ENCODE measurements at places on chromosomes 5 and 9.

DNA sequence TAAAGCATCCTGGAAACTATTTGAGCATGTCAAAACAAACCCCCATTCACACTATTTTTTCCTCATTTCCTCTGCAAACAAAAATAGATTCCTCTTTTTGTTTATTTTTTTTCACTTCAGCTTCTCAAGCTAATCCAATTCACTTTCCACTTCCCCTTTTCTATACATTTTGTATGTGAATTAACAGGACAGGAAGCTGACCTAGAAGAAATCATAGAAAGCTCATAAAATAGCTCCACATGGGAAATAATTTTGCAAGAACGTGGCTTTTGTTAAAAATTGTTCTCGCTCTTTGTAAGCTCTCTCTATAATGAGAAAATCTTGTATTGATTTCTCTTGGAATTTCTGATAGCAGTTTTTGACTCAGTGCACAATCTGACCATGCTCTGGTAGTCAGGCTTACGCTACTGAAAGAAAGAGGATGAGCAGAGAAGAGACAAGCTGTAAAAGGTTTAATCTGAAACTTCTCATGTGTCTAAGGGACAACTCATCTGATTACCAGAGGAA is 215.8 kb downstream of the ADAMTS12 start:
- no peak for DNase-seq

GRCh38 chr9:4298255-4299004 is 1.4 kb downstream of the GLIS3 start:
- no peak for DNase-seq

- no peak for DNase-seq
Observed at GRCh38 chr9:121929893-121930875, 162.9 kb downstream of the TTLL11 start.

- DNase-seq = no peak
Observed at GRCh38 chr9:19114680-19115270, 12.1 kb upstream of the HAUS6 start.

- DNase-seq = no peak
Observed at GRCh38 chr5:58122157-58122556, 337.7 kb downstream of the PLK2 start.

DNA sequence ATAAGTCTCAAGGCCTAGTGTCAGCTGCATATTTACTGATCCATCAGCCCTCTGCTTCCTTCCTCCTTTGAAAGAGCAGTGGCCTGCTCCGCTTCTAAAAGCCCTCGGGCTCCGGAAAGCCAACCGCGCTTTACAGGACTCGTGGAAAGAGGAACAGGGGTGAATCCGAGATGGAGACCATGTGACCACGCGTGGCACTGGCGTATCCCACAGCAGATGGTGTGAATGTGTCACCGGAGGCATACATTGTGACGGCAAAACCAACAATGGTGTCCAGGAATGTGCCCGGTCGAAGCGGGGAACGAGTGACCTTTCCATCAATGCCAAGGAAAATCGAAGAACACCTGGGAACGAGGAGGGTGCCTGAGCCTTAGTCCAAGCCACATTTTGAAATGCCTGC is 484.6 kb downstream of the SPATA31A7 start:
- no peak for DNase-seq

DNA sequence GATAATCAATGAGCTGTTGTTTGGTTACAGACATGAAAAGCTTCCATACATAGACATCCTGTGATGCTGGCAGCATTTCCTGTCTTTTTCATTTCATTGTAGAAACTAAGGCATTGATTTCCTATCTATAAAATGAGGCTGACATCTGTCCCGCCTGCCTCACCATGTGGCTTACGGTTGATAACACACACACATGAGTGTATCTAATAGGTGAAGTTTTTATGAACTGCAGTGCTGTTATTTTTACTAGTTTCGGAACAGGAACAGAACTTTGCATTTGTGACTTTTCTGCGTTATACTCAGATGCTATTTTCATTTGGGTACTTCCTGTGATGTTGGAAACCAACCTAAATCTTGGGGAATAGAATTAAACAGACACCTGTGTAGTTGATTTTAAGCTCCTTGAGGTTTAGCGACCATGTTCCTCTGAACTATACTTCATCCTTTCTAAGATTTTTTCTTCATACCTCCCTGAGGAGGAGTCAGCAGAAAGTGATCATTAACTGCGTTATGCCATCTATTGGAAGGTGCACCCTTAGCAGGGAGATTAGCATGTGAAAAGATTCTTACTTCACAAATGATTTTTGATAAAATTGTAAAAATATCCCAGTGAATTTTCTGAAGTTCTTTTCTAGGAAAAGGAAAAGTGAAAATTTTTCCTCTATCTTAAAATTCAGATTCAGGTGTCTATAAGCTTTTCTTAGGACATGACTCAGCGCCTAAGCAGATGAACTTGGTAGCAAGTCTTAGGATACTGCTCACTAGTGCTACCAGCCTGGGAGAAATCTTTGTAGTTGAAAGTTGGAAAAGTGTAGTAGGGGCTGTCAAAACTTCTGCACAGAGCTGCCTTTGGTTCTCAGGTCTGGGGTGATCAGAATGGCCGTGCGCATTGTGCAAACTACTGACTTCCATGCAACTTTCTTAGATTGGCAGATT is 134.5 kb downstream of the TRIO start:
- DNase-seq = no peak

- no peak for DNase-seq
Observed at GRCh38 chr9:94507531-94508258, 47.2 kb upstream of the PCAT7 start.

- no peak for DNase-seq
Observed at GRCh38 chr5:3489239-3489843, 106.3 kb upstream of the IRX1 start.

GRCh38 chr5:37437711-37438110 is 58.6 kb downstream of the WDR70 start:
- DNase-seq = no peak

DNA sequence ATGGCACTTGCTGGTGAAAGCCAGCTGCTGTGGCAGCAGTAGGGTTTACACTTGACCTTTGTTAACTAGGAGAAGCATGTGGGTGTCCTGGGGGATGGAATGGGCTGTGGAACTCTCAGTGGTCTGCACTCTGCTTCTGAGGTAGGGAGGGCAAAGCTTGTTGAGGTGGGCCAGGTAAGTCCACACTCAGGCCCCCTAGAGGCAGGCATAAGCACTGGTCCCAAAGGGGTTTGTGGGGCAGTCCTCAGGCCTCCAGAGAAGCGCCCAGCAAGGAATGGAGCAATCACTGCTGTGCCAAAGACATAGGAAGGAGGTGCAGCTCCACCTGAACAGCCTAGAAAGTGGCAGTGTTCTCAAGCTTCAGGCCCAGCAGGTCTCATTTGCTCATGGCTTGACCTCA is 34.7 kb downstream of the INSL4 start:
- DNase-seq = no peak

DNA sequence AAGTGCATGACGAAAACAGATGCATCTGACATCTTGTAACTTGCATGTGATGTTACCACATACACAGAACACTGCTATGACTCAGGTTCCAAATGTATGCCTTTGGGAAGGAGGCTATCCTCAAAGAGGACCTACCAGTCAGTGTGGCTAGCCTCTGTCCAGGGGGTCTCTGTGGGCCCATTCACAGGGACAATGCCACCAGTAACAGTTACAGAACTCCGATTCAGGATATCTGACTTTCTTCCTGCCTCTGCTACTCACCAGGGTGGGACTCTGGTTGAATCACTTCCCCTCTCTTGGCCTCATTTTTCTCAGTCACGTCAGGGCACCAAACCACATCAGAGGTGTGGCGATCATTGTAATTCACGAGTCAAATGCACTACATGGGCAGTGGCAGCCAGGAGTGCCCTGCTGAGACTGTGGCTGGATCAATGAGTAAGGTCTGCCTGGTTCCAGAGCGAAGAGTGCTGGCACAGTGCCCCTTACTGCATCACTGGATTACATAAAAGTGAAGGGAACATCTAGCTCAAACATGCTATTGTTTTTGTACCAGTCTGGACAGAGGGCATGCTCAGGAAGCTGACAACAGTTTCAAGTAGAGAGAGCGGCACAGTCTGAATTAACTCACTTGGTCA is 13.2 kb downstream of the ATOX1 start:
- DNase-seq = no peak

DNA sequence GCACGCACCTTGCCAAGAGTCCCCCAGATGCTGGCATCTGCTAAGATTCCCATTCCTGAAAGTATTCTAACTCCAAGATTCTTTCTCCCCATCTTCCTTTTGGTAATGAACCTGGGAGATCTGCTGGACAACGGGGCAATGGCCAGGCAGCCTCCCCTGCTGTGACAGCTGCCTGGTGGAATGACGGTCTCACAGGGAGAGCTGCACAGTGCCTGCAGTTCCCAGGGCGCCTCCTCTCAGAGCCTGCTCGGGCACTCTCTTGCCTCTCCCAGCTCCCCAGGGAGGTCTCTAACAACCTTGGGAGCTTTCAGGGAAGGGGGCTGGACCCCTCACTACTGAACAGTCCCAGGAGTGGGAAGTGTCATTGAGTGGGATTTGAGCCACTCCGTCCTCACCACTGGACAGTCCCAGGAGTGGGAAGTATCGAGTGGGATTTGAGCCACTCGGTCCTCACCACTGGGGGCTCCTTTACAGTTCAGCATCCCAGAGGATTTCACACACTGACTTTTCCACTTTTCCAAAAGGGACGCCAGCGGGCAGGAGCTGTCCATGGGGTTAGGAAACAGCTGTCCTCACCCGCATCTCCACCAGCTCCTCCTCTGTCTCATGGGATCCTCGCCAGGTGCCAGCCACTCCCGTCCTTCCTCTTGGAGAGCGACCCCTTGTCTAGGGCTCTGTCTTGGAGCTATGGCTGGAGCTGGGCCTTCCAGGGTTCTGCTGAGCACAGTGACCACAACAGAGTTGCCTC is 65.7 kb downstream of the ADAMTS2 start:
- DNase-seq = no peak

- DNase-seq = no peak
Observed at GRCh38 chr5:161498531-161498930, 48.0 kb downstream of the GABRB2 start.

DNA sequence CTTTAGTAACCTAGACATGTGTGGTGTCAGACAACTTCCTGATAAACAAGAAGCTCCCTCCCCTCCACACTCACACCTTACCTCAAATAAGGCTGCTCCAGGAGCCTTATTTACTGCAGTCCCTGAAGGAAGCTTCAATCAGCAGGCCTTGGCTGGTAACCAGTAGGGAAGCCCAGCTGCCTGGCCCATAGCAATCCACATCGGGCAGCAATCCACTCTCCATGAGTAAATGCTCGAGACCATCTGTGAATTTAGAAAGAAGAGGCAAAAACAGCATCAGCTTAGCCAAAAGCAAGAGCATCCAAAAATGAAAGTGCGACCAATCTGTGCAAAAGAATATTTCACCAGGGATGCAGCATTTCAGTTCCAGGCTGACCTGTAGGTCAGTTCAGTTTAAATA is 213.3 kb upstream of the TUSC1 start:
- no peak for DNase-seq

- DNase-seq = no peak
Observed at GRCh38 chr5:38607930-38608564, 51.6 kb upstream of the LIFR start.

DNA sequence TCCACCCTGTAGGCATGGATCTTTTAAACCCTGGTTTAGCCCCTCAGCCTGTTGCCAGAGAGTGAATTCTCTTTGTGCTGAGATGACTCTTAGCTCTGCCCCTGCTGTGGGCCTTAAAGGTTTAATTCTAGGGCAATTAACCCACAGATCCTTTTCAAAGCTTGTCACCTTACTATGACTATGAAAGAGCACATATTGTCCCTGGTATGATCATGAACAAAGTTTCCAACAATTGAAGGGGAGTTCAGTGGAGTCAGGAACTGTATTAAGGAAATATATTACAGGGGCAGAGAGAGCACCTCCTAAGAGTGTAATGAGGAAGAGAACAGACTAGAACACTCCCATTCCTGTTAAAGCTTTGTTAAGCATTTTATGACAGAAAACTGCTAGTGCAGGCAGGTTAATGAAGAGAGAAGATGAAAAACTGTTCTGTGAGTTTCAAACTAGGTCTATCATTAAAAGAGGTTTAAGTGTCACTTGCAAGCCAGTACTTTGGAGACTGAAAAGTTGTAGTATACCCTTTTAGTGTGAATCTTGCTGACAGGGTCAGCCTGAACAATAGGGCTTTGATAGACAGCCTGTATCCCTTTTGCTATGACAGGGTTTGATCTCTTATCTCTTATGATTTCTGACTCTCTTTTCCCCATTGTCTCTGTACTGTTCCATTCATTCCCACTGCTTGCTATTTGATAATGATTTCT is 104.2 kb upstream of the ELL2 start:
- DNase-seq = no peak

- no peak for DNase-seq
Observed at GRCh38 chr5:34616651-34617050, 39.5 kb upstream of the RAI14 start.

DNA sequence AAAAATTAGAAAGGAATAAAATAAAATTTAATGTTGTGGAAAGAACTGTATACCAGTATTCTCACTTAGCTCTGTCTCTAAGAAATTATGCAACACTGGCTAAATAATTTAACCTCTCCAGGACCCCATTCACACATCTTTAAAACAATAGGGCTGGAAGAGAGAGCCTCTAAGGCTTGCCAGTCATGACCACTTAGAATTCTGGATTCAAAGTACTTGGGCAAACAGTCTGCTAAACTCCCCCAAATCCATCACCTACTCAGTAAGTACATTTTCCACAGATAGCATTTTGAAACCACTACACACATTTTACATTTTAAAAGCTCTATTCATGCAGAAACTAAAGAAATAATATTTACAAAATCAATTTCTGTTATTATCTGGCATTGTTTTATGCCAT is 291.7 kb downstream of the TMEM167A start:
- no peak for DNase-seq

GRCh38 chr9:97039514-97039860 is 545 bp upstream of the CTSV start:
- DNase-seq = no peak

DNA sequence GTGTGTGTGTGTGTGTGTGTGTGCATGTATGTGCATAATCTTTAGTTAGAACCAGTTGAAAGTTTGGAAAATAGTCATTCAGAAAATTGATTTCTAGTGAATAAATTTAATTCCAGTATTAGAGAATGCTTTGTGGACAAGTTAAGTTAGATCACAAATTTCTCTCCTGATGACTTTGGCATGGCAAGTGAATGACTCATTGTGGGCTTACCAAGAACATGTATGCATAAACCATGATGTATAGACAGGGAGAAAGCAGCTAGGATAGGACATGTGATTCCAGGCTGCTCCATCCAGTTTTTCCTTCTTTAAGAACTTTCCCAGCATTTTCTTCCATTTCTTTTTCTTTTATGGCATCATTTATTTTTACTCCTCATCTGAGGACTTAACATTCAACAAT is 85.7 kb upstream of the SGCD start:
- DNase-seq = no peak

GRCh38 chr9:38401994-38402393 is 9.5 kb downstream of the ALDH1B1 start:
- no peak for DNase-seq

Measured in hematopoietic multipotent progenitor cell treated with erythropoietin and hydrocortisone succinate and interleukin-3 and kit ligand, for 15 days (in vitro differentiated cells).